Fibroblast of villous mesenchyme (primary cell): ENCODE measurements at places on chromosomes 3 and 15.

DNA sequence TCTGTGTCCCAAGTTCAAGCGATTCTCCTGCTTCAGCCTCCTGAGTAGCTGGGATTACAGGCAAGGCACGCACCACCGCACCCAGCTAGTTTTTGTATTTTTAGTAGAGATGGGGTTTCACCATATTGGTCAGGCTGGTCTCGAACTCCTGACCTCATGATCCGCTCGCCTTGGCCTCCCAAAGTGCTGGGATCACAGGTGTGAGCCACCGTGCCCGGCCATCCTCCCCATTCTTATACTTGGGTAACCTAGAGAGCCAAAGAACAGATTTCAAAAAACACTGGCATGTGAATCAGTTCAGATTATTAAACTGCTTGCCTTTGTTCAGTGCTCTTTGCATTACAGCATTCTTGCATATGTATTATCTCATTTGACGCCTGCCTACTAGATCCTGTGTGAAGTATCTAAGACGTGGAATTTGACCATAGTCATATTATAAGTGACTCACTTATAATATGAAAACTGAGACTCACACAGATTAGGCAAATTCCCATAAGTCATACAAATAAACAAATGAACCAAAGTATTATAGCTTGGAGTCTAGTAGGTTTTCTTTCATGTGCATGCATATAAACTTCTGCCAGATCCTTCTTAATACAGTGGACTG, 123.5 kb downstream of the UNC13C start:
- DNase-seq, result no peak

DNA sequence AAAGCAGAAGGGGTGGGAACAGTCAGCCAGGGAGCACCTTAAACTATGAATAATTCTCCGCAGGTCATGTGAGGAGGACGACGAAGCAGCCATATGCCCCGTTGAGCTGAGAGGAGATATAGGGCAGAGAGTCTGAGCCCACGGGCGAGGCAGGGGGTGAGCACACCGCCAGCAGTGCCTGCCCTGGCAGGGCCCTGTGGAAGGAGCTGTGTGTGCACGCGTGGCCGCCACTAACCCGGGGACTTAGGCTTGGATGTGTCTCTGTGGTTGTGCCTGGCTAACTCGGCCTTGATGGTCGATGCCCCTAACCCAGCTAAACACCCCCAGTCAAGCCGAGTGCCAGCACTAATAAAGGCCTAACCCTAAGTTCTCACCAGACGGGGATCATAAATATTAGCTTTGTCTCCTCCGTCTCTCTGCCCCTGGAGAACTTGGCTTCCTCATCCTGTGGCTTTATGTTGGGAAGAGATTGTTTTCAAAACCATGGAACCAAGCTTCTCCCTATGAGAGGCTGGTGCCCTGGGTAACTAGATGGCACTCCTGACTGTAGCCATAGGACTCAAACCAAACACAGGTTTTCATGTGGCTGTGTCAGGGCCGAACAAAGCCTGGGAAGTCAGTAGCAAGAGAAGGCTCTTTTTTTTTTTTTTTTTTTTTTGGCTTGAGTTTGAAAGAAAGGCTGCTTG, 45.4 kb downstream of the CCK start:
- DNase-seq, result no peak

DNA sequence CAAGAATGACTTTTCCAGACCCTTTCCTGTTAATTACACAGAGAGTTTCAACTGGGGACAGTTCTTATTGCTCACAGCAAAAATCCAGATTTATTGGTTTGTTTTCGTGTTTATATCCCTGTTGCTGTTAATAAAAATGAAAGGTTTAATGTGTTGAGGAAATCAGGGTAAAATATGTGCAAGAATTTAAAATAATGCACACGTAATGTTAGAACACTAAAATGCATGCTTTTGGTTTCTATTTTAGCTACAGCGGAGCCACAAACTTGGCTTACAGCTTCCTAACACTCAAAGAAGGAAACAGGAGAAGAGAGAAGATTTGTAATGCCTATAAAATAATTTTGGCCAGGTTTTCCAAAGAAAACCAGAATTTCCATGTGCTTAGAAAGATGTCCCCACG, 62.7 kb downstream of the CASR start:
- peak; percentile 58 for DNase-seq

GRCh38 chr3:171178714-171179113, 152.2 kb upstream of the SLC2A2 start:
- DNase-seq, result peak; percentile 41

DNA sequence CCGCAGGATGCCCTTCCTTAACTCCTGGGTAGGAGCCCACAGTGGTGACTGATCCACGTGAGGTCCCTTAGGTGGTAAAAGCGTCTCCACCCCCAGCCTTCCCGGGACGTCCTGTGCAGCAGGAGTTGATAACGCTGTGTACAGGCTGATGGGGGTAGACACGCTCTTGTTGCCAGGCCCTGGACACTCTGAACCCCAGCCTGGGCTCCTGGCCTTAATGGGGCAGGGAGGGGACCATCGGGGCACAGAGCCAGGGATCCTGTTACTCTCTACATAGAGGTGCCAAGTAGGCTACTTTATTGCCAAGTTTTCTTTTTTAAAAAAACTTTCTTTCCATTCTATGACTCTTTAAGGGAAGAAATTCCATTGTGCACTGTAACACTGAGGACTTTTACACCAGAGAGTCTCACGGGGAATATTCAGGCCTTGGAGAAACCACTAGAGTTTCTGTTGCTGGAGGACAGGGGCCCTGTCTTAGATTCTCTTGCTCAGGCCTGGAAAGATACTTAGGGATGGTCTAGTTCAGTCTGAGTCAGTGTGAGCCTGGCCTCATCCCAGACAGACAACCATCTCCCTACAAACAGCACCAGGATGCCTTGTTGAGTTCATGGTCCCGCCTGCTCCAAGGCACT, 104.3 kb upstream of the RNU6-1 start:
- DNase-seq, result no peak

GRCh38 chr3:22729212-22729611, 473.9 kb upstream of the UBE2E2 start:
- no peak for DNase-seq

- DNase-seq, result no peak
Measured at GRCh38 chr3:40468018-40468417, 8.9 kb upstream of the ZNF619 start.

GRCh38 chr15:64191971-64192830, 29.4 kb upstream of the PPIB start:
- DNase-seq, result no peak

DNA sequence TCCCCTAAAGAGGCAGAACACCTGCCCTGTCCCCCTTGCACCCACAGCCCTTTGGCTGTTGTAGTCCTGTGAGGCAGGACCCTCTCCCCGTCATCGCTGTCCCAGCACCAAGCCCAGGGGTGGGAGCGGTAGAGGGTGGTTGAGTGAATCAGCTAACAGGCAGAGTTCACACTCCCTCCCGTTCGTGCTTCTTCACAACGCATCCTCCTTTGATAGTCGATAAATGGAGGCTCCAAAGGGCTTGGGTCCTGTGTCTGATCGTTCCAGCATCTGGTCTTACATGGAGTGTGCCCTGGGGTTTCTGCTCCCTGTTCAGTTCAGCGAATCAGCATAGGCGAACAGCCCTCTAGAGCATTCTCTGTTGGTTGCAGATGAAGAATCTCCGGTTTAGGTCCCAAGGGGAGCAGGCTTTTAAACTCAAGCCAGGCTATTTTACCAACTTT, 820 bp upstream of the HMCES start:
- DNase-seq, result peak; percentile 18

DNA sequence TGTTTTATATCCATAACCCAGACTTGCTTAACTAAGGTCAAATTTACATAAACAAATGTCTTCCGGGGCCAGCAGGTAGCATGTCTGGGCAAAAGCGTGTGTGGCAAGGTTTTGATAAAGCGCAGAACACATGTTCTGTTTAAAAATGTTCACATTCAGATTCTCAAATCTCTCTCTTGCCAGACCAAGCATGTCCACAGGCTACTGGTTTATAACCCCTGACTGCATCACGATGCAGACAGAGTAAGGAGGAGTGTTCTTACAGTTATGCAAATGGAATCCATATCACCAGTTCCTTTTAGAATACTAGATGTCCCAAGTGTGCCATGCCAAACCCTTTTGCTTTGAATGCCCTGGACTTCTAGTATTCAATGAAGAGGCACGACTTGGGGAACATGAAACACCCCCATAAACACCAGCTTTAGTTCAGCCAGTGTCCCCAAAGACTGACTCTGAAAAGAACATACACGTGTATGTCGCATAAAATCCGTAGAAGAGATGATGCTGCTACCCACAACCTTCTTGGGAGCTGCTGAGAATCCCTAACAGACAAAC, 412.0 kb downstream of the CNTN4 start:
- DNase-seq, result no peak

GRCh38 chr15:66808181-66808824, 106.3 kb downstream of the SMAD6 start:
- no peak for DNase-seq

GRCh38 chr3:55090291-55090690, 162.4 kb upstream of the LRTM1 start:
- no peak for DNase-seq

DNA sequence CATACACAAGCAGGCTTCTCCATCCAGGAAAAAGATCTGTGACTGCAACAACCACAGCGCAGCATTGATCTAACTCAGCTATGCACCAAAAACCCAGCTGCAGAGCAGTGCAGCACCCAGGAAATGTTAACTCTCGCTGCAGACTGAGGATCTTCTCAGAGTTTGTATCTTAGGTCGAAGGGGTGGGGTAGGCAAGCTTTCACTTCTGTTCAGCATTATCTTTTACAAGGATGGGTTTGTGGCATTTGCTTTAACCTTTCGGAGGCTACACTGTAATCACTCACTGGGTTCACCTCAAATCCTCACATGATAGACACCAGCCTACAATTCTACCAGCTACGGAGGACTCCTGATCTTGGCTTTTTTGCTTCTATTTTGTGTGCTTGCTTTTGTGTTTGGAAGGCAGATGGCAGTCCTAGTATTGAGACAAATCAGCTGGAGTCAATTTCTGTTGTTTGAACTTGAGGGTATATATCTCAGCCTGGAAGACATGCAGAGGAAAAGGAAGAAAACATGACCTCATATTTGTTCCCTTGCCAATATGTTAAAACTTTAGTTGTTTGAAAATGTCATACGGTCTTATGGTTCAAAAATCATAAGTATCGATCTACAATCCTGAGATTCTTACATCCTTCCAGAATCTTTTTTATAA, 25.2 kb downstream of the LRRK1 start:
- peak; percentile 38 for DNase-seq

DNA sequence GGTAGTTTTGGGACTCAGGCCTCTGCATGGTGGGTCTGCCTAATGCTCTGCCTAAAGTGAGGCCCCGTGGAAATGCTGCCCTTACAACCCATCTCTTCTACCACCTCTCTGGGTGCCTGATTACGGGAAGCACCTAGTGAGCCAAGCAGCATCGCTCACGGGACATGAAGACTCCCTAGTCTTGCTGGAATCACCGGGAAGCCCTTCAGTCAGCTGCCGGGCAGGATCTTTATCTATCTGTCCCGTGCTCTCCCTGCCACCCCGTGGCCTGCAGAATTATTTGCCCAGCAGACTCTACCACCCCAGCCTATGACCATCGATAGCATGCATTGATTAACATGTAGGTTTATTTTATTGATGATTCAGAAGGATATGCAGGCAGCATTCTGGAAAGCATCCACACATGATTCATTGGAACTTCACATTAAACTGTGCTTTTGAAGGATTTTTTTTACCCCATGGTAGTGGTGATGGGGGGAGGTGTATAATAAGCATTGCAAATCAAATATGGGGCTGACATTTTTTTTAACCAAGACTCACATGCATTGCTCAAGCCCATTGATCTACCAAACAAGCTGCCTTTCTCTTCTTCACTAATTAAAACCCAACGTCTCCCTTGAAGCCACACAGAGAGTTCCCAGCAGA, 63.1 kb downstream of the ATP2B2 start:
- DNase-seq, result no peak

DNA sequence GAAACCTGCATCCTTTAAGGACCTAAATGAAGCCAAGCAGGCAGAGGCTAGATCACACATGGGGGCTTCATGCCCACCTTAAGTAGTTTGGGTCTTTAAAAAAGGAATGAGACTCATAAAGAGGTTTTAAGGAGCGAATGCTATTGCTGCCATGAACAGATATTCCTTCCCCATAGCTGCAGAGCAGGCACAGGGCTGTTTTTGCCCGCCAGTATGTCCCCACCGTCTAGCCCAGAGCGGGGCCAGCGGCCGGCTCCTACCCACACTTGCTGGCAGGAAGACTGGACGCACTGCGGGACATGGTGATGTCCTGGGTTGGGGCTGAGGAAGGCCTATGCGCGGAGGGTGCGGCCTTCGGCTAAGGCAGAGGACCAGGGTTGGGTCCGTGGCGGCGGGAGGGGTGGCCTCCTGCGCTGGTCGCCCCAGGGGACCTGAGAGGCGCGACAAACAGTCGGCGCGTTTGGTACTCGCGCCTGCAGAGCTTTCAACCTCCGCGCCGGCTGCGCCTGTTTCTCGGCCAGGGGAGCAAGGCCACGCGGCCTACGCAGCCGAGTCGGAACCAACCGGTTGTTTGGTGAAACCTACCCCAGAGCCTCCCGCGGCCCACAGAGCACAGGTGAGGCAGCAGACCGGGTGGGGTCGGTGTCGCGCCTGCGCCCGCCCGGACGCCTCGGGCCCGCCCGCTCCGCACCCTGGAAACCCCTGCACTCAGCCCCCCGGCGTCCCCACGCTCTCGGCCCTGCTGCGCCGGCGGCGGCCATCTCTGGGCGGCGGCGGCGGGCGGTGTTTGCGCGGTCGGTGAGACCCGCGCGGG, at the start of gene FAIM:
Gene FAIM (plus strand): TSS at position 450 of the 814 bp plus-strand sequence. CDS start 10,956 bp downstream, outside the sequence.
- peak; percentile 64 for DNase-seq

- peak; percentile 59 for DNase-seq
Measured at GRCh38 chr3:73552700-73553099, 72.0 kb downstream of the PDZRN3 start.

DNA sequence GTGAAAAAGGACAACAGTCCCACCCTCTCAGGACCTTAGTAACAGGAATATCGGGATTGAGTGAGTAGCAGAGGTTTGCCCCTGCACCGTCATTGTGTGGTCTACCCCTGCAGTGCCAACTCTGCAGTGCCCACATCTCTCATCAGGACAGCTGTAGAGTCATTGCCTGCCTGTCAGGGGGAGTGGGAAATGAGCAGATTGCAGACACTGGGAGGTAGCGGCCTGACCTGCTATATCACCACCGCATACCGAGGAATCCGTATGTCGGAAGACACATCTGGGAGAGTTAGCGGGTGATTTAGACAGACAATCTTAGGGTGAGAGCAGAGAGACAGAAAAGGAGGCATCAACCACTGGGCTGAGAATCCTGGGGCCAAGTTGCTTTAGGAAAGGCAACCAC, 218.1 kb downstream of the EPHB1 start:
- DNase-seq, result no peak

DNA sequence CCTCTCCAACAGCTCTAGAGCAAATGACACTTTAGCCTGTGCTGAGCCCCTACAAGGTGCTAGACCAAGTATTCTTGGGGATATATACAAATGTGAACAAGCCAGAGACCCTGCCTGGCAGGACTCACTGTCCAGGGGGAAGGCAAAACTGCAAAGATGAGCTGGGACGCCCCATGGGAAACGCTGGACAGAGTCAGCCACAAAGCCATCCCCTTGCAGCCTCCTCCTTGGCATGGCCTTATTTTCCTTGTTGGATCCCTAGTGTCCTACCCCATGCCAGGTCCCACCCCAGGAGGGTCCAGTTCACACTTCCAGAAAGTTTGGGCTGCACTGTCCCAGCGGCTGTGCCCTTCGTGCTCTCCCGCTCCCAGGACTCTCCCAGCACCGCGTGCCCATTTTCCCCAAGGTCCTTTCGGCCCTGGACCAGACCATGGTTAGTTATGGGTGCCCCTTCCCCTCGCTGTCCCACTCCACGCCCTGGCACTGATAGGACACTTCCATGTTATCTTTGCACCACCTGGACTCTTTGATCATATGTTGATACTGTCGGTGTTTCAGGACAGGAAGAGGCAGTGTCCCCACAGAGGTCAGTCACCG, 5.8 kb upstream of the NRROS start:
- no peak for DNase-seq

- DNase-seq, result no peak
Measured at GRCh38 chr3:53588122-53588521, 93.7 kb downstream of the CACNA1D start.
